Activated CD4-positive, CD25-positive, alpha-beta regulatory T cell treated with anti-CD3 and anti-CD28 coated beads, Interleukin-2, amount 50 U/mL, for 72 hours (primary cell): ENCODE measurements at places on chromosomes 3 and 15.

DNA sequence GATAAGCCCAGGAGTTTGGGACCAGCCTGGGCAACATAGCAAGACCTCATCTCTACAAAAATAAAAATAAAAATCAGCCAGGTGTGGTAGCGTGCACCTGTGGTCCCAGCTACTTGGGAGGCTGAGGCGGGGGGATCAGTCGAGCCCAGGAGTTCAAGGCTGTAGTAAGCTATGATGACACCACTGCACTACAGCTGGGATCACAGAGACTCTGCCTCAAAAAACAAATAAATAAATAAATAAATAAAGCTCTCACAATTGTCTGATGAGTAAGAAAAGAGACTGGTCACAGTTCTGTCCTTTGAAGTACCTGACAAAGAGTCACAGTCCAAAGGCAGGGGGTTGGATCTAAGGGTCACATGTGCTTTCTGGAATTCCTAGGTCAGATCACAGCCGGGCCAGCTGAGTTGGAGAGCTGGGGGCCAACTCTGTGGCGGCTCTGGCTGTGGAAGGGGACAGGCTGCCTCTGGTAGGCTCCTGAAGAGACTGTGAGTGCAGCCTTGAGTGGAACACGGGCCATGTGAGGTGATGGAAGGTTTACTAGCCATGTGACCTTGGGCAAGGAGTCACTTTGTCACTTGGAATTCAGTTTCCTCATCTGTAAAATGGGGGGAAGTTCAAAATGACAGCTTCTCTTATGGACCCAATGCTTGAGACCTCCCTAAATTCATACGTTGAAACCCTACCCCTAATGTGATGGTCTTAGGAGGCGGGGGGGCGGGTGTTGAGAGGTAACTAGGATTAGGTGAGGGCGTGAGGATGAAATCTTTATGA, 47.2 kb downstream of the WHAMM start:
- no peak for DNase-seq

DNA sequence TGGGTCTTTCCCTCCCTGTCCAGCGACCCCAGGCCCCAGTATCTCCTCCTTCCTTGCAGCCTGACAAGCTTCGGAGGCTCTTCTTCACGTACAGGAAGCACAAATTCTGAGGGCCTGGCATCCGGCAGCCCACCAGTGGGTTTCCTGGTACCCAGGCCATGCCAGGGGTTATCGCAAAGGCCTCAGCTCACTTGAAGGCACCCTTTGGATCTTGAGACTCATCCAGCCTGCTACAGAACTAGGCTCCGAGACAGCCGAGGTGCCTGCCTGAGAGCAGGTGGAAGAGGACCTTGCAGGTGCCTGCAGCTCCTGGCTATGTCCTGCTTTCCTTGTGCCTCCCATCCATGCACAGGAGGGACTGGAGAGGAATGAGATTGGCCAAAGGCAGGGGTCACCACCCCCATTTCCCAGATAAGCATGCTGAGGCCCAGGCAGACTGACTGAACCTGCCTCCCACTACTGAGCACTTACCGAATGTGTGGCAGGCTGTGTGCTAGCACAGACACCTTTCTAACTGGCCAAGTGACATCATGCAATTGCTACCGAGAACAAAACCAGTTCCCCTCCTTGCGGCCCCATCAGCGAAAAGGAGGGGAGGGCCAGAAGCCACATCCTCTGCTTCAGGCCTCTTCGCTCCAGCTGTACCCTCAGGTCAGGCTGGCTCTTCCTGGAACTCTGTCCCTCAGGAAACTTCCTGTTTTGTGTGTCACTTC, 11.2 kb downstream of the SH2D7 start:
- peak; percentile 44 for DNase-seq

GRCh38 chr3:163809540-163809993, 1268.7 kb downstream of the SI start:
- no peak for DNase-seq

- no peak for DNase-seq
Measured at GRCh38 chr15:57924598-57924997, 140.9 kb downstream of the ALDH1A2 start.

GRCh38 chr15:68367992-68368391, 64.0 kb downstream of the ITGA11 start:
- DNase-seq, result no peak

DNA sequence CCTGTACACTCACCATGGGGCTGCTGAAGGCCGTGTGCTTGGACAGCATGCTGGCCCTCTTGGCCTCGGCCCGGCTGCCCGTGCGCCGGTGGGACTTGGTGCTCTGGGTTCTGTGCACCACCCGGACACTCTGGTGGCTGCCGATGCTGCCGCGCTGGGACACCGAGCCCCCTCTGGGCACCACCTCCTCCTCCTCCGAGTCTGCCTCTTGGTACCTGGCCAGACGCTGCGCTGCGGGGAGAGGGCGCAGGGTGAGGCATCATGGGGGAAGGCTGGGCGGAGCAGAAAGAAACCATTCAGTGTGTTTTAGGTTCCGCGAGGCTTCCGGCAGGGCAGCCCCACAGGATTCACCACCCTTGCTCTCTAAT, 145.0 kb downstream of the ATP10A start:
- DNase-seq, result no peak

DNA sequence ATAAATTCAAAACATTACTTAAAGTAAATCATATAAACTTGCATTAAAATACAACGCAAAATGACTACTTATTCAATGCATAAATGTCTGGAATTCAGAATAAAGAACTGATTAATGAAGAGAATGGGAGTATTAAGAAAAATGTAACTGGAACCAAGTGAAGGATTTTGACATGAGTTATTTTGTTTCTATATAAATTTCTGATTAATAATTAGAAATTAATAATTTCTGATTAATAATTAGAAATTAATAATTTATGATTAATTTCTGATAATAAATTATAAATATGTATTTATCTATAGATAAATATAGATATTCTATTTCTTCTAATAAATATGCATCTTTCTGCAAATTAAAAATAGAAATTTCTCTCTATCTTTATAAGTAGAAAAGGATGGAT, 160.0 kb upstream of the STRIT1 start:
- no peak for DNase-seq

- DNase-seq, result no peak
Measured at GRCh38 chr15:94229591-94230369, 1.6 kb upstream of the MCTP2 start.

- no peak for DNase-seq
Measured at GRCh38 chr3:149385617-149386298, 8.3 kb upstream of the TM4SF1 start.

DNA sequence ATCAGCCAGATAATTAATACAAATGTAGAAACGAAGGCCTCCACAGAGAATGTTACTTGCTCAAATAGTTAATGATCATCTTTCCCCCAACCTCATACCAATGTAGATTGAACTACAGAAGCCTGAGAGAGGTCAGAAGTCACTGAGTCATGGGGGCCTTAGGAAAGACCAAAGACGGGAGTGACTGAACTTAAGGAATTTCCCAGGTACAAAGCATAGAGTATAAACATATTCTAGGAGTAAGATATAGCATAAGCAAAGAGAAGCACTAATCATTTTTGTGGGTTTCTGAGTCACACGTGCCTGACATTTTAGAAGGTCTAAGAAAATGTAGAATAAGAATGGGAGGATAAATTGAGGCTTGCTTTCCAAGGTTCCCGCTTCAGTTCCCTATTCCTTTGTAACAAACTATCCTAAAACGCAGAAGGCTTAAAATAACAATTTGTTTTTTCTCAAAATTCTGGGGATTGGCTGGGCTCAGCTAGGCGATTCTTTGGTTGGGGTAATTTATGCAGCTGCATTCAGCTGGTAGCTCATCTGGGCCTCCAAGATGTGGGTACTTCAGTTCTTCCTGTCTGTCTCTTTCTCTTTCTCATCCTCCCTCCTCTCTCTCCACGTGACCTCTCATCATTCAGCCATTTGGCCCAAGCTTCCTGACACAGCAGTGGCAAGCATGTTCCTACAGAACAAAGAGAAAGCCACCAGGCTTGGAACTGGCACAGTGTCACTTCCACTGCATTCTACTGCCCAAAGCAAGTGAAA, 422.6 kb downstream of the FOXP1 start:
- DNase-seq, result no peak

GRCh38 chr3:67495751-67496150, 158.7 kb downstream of the SUCLG2 start:
- DNase-seq, result no peak
